Fibroblast of pulmonary artery (primary cell): ENCODE measurements at places on chromosomes 6 and 20.

DNA sequence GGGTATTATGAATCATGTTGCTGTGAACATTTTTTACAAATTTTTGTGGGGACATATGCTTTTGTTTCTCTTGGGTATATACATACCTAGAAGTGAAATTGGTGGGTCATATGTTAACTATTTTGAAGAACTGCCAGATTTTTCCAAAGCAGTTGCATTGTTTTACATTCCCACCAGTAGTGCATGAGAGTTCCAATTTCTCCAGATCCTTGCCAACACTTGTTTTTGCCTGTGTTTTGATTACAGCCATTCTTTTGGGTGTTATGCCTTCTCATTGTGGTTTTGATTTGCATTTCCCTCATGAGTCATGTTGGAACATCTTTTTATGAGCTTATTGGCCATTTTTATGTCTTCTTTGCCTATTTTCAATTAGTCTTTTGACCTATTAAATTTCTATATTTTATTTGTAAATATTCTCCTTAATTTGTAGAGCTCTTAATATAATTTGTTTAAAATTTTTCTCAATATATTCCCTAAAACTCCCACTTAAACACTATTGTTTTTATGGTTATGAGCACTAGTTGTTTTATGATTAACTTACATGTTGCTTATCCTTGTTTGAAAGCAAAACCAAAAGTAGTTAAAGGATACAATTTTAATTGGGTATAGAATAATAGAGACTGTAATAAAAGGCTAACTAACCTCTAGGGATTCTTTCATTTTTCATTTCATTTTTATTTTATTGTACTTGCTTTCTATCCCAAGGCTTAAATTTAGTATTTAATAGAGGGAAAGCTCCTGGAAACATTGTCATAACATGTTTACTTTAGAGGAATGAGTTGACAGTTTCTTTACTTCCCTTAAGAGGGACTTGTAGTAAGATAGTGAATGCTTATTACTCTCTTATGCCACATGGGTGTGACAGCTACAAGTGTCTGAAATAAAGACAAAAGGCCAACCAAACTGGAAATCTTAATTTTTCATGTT, 5.5 kb downstream of the UBR2 start:
- peak; percentile 96 for DNase-seq

DNA sequence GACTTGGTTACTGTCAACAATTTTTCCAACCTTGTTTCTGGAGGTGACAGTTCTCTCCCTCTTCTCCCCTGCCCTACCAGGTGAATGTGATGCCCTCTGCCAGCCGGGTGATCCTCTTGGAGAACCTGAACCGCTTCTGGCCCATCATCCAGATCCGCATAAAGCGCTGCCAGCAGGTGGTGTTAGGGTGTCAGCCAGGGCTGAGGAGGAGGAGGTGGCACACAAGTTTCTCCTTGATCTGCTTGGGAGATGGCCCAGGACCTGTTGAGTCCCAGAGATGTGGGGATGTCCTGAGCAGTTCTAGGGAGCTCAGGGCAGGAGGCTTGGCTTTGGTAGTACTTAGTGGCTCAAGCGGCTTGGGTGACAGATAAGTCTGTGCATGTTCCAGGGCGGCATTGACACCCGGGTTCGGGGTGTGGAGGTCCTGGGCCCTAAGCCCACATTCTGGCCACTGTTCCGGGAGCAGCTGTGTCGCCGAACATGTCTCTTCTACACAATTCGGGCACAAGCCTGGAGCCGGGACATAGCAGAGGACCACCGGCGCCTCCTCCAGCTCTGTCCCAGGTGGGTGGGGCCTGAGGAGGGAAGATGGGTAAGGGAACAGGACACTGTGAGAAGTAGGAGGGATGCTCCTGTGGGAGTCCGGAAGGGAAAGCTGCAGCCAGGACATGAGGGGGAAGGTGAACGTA, 21.2 kb downstream of the CUL9 start:
- no peak for DNase-seq

DNA sequence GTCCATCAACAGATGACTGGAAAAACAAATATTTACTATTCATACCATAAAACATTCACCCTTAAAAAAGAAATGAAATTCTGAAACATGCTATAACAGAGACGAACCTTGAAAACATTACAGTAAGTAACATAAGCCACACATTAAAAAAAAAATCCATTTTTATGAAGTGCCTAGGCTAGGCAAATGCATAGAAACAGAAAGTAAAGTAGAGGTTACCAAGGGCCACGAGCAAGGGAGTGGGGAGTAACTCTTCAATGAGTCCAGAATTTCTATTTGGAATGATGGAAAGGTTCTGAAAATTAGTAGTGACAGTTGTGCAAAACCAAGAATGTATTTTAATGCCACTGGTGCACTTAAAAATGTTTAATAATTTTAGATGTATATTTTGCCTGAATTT, 47.7 kb downstream of the STAU1 start:
- DNase-seq: no peak

DNA sequence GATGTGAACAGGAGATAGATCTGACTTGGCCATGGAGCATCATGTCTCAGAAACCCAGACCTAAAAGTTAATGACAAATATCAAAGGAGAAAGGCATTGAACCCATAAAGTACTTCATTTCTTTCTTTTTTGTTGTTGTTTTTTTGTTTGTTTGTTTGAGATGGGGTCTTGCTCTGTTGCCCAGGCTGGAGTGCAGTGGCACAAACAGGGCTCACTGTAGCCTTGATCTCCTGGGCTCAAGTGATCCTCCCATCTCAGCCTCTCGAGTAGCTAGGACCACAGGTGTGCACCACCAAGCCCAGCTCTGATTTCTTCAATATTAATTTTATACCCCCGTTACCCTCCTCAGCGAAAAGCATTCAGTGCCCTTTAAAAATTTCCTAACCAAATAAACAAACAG, 45.8 kb downstream of the KIF16B start:
- no peak for DNase-seq

DNA sequence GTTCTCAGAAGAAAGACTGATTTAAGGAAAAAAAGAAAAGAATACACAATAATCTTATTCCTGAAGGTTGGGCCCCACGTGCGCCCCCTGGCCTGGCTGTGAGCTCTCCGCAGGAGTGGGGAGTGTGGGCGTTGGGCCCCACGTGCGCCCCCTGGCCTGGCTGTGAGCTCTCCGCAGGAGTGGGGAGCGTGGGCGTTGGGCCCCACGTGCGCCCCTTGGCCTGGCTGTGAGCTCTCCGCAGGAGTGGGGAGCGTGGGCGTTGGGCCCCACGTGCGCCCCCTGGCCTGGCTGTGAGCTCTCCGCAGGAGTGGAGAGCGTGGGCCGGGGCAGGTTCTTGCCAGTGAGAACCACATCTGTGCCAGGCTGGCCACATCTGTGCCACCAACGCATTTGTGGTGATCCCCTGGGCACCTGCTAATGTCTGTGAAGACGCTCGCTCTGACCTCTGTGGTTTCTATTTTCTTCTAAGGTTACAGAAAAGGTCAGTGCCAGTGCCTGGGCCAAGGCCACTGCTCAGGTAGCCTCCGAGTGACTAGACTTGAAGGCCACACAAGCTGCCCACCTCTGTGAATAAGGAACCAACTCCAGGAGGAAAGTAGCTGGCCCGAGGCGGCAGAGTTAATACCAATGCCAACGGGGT, 41.0 kb downstream of the WDR27 start:
- DNase-seq: no peak

DNA sequence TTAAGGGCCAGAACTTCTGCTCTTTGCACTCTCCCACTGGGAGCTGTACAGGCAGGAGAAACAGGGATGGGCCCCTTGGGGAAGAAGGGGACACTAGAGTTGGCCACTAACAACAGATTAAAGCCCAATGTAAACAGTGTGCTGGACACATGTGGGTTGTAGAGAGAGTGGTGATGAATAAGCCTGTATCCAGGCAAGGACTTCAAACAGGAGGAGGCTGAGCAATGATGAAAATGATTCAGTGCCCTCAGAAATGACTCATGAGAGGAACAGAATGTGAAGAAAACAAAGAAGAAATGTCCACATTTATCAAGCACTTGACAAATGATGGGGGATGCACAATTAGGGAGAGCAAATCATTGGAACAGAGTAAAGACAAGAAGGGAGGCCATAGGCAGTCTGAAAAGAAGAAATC, 242.3 kb downstream of the TBX18 start:
- DNase-seq: peak; percentile 89

DNA sequence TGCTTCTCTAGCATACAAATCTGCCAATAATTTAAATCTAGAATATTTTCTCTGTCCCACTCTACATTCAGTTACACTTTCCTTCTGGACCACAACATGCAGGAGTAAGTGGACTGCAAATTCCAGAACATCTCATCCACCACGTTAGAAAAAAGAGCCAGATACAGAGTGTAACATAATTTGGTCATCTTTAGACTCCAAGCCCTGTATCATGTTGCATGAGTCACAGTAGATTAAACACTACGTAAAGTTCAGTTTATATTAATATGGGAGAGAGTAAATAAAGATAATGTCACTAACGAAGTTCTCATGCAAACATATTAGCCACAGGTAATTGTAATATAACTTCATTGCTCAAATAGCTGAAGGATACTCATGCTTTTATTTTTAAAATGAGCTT, 327.0 kb downstream of the C6orf118 start:
- no peak for DNase-seq

DNA sequence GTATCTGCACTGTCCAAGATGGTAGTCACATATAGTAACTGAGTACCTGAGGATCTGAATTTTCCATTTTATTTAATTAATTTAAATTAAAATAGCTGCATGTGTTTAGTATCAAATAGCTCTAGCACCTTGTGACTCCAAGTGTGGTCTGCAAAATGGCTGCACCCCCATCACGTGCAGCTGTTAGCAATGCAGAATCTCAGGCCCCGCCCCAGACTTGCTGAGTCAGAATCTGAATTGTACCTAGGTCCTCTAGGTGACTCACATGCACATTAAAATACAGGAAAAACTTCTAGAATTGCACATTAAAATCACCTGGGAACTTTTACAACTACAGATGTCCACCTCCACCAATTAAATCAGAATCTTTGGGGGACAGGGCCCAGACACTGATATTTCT, 19.2 kb upstream of the FAM83C start:
- no peak for DNase-seq

DNA sequence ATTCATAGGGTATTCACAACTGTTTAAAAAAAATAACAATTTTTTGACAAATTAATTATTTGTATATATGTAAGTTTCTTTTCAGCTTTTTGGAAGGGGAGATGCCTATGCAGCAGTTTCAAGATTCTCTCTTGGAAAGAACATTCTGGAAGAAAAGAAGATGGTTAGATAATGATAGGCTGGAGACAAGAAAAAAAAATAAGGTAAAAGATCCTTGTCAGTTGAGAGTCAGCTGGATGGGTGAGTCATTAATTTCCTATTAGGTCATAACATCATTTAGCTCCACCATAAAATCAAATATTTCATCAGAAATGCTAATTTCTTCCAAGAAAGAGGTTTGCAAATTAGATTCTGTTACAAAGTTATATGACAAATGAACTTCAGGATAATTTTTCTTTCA, 880.4 kb downstream of the EPHA7 start:
- no peak for DNase-seq

DNA sequence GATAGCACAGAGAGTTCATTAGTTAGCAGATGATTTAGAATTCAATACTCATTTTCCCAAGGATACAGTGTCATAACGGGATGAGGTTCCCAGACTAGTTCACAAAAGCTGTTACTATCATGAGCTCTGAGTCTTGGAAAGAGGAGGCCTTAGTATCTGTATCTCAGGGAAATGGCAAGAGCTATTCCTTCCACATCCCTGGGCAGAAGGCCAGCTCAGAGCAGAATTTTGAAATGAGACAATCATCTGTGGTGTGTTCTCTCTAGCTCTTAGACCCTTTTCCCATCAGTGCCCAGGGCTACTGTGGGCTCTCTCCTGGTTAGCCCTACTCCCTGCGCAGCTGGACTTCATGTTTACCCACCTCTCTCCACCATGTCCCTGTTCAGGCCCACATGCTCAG, 64.5 kb downstream of the JAG1 start:
- DNase-seq: peak; percentile 90

GRCh38 chr6:113433335-113433991, 423.7 kb upstream of the MARCKS start:
- peak; percentile 95 for DNase-seq

- DNase-seq: peak; percentile 61
Measured at GRCh38 chr6:34585512-34586061, 29.5 kb upstream of the SPDEF start.

DNA sequence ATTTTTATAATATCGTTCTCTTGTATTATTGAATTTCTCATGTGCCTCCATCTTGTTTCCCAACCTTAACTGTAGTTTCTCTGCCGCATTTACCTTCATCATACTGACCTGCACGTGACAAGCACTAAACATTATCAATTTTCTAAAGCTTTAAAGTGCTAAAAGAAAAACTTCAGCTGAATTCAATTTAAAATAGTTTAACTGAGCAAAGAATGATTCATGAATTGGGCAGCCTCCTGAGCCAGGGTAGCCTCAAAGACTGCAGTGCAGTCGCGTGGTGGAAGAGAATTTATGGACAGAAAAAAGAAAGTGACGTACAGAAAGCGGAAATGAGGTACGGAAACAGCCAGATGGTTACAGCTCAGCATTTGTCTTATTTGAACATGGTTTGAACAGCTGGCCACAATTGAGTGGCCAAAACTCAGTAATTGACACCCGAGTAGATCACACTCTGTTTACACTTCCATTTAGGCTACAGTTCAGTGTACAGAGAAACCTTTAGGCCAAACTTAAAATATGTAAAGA, 4.2 kb upstream of the ZDHHC14 start:
- no peak for DNase-seq
